ENCODE measurements at places on chromosomes 5 and 9.
A peak's percentile ranks its signal among the peaks of the same experiment; 100 is the strongest.

GRCh38 chr5:61918611-61919010, 387.4 kb upstream of the KIF2A start:
- ATAC-seq = no peak

- no peak for ATAC-seq
Observed at GRCh38 chr9:99907208-99907532, 716 bp downstream of the STX17 start.

DNA sequence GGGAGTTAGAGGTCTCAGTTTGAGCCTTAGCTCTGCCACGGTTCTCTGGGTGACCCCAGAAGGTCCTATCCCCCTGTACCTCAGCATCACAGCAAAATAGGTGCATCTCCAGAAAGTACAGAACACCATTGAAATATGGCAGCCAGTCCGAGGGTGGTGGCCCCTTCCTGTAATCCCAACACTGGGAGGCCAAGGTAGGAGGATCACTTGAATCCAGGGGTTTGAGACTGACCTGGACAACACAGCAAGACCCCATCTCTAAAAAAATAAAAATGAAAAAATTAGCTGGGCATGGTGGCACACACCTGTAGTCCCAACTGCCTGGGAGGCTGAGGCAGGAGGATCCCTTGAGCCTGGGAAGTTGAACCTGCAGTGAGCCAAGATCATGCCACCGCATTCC, 7.0 kb upstream of the CRB2 start:
- ATAC-seq = no peak

- no peak for ATAC-seq
Observed at GRCh38 chr9:136764301-136764891, at the start of gene LCN15. LCN15 (minus strand) TSS chr9:136764518; CDS start chr9:136764488, 30 bp downstream.

- peak; percentile 56 for ATAC-seq
Observed at GRCh38 chr9:89137542-89138462, 40.8 kb downstream of the SHC3 start.

DNA sequence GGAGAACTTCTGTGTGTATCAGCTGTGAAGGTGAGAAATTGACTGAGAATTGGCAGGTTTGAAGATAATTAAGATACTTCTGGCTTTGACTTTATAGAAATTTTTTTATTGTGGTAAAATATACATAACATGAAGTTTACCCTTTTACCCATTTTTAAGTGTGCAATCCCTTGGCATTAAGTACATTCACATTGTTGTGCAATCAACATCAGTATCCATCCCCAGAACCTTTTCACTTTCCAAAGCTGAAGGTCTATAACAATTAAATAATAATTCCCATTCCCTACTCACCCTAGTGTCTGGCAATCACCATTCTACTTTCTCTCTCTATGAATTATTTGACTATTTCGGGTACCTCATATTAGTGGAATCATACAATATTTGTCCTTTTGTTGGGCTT, 69.9 kb downstream of the ACTBL2 start:
- ATAC-seq = no peak

- no peak for ATAC-seq
Observed at GRCh38 chr9:2809692-2810419, 34.0 kb downstream of the PUM3 start.

- no peak for ATAC-seq
Observed at GRCh38 chr5:181124526-181124925, 6.4 kb downstream of the OR2V1 start.

DNA sequence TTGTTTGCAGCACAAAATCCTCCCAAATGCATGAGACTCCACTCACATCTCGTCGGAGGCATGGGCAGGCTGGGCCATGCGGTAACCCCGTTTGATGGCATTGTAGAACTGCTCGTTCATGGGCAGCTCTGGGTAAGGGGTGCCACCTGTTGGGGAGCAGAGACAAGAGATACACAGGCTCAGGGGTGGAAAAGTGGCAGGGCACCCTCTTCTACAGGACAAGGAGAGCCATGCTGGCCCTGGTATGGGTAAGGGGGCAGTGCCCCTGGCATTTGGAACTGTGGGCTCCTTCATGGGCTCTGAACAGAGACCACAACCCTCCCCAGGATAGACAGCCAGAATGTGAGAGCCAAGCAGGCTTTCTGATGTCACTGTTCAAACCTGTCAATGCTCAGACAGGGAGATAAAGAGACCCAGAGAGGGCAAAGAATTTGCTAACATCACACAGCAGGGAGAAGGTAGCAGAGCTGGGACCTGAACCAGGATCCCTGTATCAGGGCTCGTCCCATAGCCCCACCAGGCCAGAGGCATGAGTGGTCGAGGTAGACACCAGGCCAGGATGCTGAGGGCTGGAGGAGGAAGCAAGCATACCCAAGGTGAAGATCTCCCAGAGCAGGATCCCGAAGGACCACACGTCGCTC, 33.2 kb upstream of the CSF1R start:
- no peak for ATAC-seq

GRCh38 chr9:95080961-95081647, 236.4 kb downstream of the FANCC start:
- no peak for ATAC-seq

DNA sequence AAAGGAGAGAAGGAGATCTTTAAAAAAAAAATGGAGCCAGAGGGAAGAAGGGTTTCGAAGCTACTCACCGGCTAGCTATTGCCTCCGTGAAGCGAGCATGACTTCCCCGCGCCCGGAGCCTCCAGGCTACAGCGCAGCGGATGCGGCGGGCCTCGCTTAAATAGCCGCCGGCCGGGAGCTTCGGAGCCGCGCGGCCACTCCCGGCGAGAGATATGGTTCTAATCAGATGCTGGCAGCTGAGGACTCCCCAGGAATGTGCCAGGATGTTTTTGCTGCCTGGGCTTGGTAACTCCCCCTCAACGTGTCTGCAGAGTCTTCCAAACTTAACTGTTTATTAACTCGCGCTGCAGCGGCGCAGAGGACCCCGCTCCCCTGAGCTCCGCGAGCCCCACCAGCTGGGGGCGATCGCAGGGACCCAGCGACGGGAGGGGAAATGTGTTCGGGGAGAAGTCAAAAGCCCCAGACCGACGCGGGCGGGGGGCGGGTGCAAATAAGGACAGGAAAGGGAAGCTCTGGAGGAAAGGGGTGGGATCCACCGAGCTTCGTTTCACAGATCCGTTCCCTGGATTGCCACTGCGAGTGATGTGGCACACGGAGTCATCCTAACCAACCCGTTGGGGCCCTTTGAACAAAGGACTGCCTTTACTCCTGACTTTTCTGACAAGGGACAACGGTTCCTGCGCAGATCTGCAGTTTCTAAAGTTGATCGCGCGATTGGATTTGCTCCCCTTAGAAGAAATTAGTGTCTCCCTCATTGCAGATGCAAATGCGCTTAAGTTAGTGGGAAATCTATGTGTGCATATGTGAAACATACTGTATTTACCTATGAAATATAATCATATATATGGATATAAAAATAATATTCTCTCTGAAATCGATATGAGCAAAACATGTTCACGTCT, at the start of gene DAB2:
DAB2 (minus strand) TSS at position 245 of the 902 bp plus-strand sequence. CDS start 30,660 bp downstream, outside the sequence.
- peak; percentile 80 for ATAC-seq
